ENCODE measurements at places on chromosomes 1 and 21.

DNA sequence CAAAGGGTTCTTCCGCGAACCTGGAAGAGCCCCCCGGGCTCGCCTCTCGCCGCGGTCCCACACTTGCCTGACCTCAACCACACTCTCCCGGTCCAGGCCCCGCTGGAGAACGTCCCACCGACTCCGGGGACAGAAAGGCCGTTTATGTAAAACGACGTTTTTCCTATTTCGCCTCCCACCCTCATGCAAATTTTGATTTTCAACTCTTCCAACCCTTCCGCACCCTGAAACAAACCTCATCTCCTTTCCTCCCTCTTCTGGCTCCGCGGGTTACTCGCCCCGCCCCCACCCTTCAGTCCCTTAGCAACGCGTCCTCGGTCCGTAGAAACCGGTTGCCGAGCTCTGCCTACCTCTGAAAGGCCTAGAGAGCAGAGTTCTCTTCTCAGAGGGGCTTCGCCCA is at the start of gene C1orf141:
C1orf141 (minus strand) TSS at position 276 of the 400 bp plus-strand sequence. CDS start 7,730 bp downstream, outside the sequence.
- no peak for DNase-seq

GRCh38 chr1:34162852-34163766 is 1.9 kb downstream of the CSMD2 start:
- no peak for DNase-seq

- DNase-seq = no peak
Observed at GRCh38 chr1:3611170-3612019, at the start of gene MEGF6. Gene MEGF6, minus strand, starts transcription at chr1:3611508. Its CDS starts 240 bp downstream, at chr1:3611268.

DNA sequence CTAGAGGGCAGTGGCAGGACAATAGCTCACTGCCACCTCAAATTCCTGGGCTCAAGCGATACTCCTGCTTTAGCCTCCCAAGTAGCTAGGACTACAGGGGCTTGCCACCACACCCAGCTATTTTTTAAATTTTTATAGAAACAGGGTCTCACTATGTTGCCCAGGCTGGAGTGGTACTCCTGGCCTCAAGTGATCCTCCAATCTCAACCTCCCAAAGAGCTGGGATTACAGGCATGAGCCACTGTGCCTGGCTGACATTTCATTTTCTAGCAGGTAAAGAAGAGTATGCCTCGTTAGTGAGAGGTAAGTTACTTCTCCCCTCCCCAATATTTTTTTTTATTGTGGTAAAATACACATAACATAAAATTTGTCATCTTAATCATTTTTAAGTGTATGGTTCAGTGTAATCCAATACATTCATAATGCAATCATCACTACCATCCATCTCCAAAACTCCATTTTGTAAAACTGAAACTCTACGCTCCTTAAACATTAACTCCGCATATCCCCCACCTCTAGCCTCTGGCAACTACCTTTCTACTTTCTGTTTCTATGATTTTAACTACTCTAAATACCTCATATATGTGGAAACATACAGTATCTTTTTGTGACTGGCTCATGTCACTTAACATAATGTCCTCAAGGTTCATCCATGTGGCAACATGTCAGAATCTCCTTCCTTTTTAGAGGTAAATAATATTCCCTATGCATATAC is 22.4 kb downstream of the ZZZ3 start:
- DNase-seq = no peak

DNA sequence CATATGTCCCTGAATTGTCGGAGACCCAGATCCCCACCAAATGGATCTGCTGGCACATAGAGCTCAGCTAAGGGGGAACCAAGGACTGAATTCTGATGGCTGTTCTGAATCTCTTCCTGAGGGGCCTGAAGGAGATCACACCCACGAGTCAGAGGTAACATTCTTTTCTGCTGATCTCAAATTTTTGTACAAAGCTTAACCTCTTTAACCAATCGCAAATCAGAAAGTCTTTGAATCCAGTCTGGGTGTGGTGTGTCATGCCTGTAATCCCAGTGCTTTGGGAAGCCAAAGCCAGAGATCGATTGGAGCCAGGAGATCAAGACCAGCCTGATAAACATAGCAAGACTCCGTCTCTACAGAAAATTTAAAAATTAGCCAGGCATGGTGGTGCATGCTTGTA is 62.8 kb upstream of the PRRC2C start:
- no peak for DNase-seq

- no peak for DNase-seq
Observed at GRCh38 chr1:234093741-234094140, 189.3 kb downstream of the SLC35F3 start.

GRCh38 chr1:22122273-22123070 is 20.4 kb downstream of the WNT4 start:
- DNase-seq = no peak

- no peak for DNase-seq
Observed at GRCh38 chr1:179230721-179231120, 1.2 kb upstream of the ABL2 start.

DNA sequence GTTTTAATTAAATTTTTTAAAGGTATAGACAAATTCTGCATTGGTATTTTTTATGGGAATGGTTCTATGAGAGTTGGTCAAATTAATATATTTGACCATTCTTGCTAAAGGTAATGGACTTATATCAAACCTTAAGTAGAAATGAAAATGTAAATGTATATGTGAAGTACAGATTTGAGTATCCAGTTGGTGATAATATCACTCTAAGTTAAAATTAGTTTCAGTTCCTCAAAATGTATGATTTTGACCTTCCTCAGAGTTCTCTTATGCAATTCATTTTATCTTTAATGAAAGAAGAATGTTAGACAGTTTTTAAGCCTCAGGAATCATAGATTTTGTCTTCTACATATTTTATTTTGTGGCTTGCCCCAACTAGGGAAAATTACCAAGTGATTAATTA is 1291.5 kb upstream of the B3GALT2 start:
- DNase-seq = no peak

- no peak for DNase-seq
Observed at GRCh38 chr1:40350391-40350790, 23.1 kb upstream of the SMAP2 start.

- no peak for DNase-seq
Observed at GRCh38 chr1:38508232-38508631, 351.3 kb downstream of the RRAGC start.

- no peak for DNase-seq
Observed at GRCh38 chr21:33897739-33898138, 17.9 kb downstream of the ATP5PO start.

- DNase-seq = no peak
Observed at GRCh38 chr1:46098027-46098712, 34.3 kb downstream of the PIK3R3 start.

Data from suprapubic skin (tissue), 4 donors.